Activated naive CD4-positive, alpha-beta T cell (primary cell): ENCODE measurements at places on chromosomes 6 and 20.

- no peak for DNase-seq
Measured at GRCh38 chr20:40952136-40952535, 76.5 kb upstream of the TOP1 start.

- no peak for DNase-seq
Measured at GRCh38 chr6:163288066-163288465, 126.5 kb upstream of the QKI start.

DNA sequence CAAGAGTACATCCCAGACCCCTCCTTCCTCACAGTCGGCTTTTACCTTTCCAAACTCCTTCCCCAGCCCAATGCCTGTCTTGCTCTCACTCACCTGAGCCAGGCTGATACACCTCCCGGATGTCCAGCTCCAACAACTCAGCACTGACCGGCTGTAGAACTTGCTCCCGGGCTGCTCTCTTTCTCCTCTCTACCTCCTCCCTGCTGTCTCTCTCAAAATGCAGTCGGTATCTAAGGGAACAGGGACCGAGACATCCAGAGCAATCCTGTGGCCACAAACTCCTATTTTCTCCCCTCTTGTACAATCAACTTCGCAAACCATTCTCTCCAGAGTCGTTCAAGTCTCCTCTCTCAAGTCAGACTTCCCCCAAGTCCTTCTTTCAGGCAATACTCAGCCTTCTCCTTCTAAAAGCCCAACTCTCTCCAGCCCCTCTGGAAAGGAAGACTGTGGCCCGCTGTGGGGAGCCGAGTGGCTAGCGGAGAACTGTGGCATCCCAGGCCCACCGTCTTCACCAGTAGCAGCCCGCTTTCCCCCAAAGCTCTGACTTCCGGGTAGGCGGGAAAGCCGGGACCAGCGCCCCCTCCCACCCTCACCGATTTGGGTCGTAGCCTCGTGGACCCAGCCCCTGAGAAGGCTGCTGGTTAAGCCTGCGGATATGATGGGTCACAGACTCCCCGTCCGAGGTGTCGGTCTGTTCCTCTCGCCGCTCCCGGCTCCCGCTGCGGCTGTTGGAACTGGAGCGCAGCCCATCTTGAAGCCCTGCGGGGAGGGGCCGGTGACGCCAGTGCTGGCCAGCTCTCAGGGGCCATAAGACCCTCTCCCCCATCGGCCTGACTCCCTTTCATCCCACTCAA lies 1.1 kb downstream of the GNL1 start:
- no peak for DNase-seq

- no peak for DNase-seq
Measured at GRCh38 chr20:32012159-32012688, 2.0 kb downstream of the CCM2L start.

DNA sequence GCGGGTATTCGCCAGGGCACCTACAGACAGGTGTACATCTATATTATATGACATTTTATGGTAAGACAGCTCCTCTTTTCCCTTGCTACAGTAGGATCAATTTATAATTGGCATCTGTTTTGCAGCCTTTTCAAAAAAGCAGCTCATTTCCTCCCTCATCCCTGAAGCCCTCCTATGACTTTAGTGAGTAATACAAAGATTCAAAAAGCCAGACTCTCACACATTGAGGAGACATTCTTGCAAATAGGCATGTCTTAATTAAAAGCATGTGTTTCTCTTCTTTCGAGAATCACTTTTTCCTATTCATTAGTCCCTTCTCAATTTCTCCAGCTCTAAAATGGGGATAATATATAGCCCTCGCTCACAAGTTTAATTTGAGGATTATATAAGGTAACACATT lies 283.4 kb downstream of the TBC1D7 start:
- DNase-seq = no peak

- DNase-seq = no peak
Measured at GRCh38 chr6:119728935-119729334, 379.4 kb upstream of the MAN1A1 start.

GRCh38 chr6:158543606-158544185 lies 16.2 kb upstream of the TMEM181 start:
- DNase-seq = no peak

DNA sequence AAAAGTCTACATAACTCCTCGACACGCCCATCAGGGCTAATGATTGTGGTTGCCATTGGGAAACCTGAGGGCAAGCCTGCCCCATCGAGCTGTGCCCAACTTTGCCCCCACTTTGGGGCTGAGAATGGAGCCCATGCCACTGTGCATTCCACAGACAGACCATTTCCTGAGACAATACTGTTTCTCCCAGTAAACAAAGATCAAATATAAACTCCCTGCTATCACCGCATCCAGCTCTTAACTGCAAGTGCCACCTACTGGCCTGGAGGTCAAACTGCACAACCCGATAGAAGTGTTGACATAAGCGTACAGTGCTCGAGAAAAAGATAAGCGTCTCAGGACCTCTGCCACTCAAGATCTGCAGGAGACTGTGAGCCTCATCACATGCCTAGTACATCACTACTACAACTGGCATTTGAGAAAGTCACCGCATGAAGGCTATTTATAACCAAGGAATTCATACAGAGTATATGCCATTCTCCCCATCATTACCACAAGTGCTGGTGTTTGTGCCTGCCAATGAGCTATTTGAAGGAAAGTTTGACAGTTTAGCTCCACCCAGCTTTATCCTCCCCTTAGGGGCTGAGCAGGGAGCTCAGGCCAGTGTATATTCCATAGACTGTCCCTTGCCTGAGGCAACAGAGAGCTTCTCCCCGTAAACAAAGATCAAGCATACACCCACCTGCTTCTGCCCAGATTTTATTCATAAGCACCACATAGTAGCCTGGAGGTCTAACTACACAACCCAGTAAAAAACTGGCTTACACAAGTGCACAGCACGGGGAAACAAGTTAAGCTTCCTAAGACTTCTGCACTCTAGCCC lies 4.5 kb upstream of the DEFB126 start:
- DNase-seq = no peak

- no peak for DNase-seq
Measured at GRCh38 chr6:158143700-158144099, 24.4 kb downstream of the SERAC1 start.

DNA sequence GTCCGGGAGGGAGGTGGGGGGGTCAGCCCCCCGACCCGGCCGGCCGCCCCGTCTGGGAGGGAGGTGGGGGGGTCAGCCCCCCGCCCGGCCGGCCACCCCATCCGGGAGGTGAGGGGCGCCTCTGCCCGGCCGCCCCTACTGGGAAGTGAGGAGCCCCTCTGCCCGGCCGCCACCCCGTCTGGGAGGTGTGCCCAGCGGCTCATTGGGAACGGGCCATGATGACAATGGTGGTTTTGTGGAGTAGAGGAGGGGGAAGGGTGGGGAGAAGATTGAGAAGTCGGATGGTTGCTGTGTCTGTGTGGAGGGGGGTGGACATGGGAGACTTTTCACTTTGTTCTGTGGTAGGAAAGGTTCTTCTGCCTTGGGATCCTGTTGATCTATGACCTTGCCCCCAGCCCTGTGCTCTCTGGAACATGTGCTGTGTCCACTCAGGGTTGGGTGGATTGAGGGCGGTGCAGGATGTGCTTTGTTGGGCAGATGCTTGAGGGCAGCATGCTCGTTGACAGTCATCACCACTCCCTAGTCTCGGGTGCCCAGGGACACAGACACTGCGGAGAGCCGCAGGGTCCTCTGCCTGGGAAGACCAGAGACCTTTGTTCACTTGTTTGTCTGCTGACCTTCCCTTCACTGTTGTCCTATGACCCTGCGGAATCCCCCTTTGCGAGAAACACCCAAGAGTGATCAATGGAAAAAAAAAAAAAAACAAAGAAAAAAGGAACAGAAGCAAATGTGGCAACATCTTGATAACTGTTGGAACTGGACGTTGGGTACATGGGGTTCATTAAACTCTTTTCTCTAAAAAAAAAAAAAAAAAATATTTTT lies 15.7 kb upstream of the E2F1 start:
- no peak for DNase-seq

DNA sequence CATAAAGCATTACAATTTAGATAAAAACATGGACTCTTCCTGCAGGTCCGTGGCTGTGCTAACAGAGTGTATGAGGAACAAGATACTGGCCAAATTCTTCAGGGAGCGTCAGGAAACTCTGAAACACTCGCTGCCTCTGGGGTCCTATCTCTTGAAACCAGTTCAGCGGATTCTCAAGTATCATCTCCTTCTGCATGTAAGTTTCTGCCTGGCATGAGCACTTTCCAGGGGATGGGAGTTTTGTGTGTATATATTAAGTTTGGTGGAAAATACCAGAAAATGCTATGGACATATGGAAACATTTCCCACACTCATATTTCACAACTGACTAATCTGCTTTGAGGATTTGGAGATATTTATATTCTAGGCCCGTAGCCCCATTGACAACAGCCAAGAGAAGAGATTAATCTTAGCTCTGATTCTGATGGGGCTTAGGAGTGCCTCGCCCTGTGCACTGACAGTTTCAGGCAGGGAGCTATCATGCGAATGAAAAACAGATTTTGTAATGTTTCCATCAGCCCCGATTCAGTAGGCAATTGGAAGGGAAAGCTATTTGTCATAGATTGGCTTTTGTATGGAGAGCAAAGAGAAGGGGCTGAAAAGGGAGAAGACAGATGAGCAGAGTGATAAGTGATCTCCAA lies 64.7 kb upstream of the MTHFD1L start:
- no peak for DNase-seq

DNA sequence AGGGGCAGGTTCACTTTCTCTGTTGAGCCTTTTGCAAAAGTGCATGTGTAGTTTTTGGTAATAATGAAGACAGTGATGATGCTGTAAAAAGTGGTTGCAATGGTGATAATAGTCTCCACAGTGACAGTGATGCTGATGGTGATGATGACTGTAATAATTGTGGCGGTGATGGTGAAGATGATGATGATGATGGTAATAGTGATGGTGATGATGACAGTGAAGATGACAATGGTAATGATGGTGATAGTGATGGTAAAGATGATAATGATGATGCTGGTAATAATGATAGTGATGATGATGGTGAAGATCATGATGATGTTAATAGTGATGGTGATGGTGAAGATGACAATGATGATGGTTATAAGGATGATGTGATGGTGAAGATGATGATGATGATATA lies 67.7 kb upstream of the LRFN2 start:
- DNase-seq = no peak

- no peak for DNase-seq
Measured at GRCh38 chr6:70575899-70576495, 9.3 kb downstream of the SDHAF4 start.

DNA sequence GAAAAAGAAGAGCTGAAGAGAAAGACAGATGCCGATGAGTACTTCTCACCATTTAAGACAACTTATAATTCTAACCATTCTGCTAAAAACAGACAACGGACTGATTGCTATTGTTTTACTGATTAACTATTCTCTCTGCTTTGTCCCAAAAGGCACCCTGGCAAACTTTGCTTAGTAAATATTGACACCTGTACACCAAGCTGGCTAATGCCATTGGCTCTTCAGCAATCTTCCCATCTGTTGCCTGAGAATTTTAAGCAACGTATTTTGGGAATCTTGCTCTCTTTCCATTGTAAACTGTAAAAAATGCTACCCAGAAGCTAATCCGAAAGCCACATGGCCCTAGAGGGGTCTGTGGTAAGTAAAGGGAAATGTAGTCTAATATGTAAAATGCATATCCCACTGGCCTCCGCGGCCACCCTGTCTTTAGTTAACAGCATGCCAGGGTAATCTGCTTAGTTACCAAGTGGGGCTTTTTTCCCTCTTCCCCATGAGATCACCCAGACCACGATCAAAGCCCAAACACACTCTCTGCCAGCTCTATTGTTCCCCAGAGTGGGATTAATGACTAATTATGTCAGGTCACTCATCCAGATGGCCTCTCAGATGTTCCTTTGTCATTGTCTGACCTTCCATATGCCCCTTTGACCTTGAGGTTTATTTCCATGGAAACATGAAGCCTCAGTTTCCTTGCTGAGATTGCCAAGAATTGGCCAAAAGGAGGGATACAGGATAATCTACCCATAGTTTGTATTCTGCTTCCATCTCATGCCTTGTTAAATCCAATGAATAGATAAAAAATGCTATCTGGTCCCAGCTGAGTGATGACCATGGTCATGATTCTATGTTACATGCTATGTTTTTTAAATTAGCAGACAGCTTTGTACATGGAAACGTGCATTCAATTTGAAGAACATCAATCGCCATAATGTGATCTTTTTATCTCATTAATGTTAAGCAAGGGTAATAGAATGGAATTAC lies 216.4 kb upstream of the MCHR2 start:
- no peak for DNase-seq

GRCh38 chr6:11439017-11439420 lies 98.5 kb upstream of the TMEM170B start:
- DNase-seq = no peak

DNA sequence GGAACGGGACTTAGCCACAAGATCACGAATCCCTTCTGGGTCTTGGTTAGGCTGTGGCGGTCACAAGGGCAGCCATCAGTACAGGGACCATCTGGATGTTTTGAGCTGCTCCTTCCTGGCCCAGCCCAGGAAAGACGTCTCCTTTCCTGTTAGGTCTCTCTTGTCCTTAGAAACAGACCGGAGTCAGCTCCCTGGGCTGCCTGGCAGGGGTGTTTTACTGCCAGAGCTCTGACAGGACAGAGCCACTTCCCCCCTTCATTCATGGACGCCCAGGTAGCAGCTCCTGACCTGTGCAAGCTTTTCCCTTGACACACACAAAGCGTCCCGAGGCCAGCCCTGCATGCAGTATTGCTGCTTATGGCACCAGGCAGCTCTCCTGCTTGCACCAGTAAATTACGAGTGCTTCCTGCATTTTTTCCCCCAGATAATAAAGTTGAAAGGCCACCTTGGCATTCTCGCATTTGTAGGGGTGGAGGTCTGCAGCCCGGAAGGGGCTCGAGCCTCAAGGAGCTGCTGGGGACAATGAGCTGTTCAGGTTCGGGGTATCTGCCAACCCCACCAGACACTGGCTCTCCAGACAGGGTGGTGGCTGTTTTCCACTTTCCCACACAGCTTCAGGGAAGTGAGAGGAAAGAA lies 87.4 kb downstream of the NOL4L start:
- DNase-seq = no peak

GRCh38 chr6:134267917-134268361 lies 50.0 kb downstream of the SGK1 start:
- DNase-seq = no peak

DNA sequence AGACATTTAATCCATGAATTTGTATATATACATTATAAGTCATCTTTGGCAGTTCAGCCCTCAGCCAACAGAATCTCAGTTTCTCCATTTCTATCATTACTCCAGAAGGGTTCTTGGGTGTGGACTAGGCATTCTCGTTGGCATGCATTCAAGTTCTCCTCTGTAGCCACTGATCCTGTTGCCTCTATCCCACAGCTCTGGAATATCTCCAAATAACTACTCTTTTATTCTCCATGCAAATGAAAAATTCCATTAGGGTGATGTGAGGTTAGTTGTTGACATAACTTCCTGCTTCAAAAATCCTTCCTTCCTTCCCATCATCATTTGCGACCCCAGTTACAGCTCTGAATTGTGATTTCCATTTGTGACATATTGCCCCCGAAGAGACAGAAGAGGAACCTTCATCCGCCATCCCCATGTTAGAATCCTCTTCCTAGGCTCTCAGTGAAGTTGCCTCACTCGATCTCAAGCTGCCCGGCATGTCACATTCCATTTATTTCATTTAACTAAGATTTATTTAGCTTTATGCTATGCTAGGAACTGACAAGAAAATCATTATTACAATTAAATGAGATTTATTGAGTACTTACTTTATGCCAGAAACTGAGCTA lies 93.7 kb upstream of the EDN1 start:
- no peak for DNase-seq

GRCh38 chr6:74451953-74452352 lies 753.9 kb downstream of the COL12A1 start:
- DNase-seq = no peak

- DNase-seq = no peak
Measured at GRCh38 chr6:105346052-105346451, 56.8 kb downstream of the PREP start.

- no peak for DNase-seq
Measured at GRCh38 chr20:44390280-44390679, 34.8 kb downstream of the HNF4A start.
